ENCODE measurements at places on chromosomes 4 and X.

GRCh38 chrX:46820391-46821100, 16.3 kb upstream of the RP2 start:
- no peak for DNase-seq

DNA sequence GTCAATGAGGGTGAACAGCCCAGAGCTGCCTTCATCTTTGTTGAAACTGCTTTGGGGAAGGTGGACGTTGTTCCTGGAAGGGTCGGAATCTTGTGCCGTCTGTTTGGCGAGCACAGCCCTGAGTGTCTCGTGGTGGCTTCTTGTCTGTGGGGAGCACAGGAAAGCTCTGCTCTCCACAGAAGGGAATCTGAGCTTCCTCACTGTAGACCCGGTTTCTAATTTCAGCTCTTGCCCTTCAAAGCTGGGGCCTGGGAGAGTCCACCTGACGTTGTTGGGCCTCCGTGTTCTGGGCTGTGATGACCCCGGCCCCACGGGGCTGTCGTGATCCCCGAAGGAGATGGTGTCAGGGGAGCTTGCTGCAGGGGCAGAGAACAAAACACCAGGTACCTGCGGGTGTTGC, 47.5 kb downstream of the SORCS2 start:
- no peak for DNase-seq

GRCh38 chr4:243426-243825, 61.8 kb downstream of the ZNF732 start:
- DNase-seq: no peak

GRCh38 chr4:92189146-92189545, 114.6 kb upstream of the GRID2 start:
- DNase-seq: no peak

- no peak for DNase-seq
These were observed 4.7 kb downstream of the NKX1-1 start for GRCh38 chr4:1401409-1402020.

DNA sequence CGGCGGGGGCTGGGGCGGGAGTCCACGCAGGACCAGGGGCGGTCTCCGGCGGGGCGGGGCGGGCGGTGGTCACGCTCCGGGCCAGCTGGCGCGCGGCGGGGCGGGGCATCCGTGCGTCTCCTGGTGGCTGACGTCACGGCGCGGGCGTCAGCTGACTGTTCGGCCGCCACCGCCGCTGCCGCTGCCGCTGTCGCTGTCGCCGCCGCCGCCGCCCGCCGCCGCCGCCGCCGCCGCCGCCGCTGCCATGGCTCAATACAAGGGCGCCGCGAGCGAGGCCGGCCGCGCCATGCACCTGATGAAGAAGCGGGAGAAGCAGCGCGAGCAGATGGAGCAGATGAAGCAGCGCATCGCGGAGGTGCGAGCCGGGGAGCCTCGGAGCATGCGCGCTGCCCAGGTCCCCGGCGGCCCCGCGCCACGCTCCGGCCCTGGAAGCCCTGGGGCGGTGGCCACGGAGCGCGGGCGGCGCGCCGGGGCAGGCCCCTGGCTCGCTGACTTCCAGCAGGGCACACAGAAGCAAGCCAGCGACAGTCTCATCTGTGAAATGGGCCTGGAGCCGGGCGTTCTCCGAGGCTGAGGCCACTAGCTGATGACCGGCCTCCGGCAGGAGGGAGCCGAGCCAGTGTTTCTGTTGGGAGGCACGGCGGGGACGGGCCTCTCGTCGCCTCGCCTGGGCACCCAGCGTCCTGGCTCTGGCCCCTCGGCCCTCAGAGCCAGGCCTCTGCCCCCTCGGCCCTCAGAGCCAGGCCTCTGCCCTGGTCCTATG, at the start of gene FAM50A:
TSS of gene FAM50A (plus strand) at position 150 of the 763 bp plus-strand sequence. CDS start at position 245, 95 bp downstream.
- no peak for DNase-seq

GRCh38 chr4:76125816-76126215, 22.4 kb downstream of the NUP54 start:
- DNase-seq: no peak

- no peak for DNase-seq
These were observed 17.7 kb upstream of the LAMP2 start for GRCh38 chrX:120486786-120487185.

All from HS-27A (cell line).